IPS DF 6.9 (cell line): ENCODE measurements at places on chromosomes 3 and 15.

DNA sequence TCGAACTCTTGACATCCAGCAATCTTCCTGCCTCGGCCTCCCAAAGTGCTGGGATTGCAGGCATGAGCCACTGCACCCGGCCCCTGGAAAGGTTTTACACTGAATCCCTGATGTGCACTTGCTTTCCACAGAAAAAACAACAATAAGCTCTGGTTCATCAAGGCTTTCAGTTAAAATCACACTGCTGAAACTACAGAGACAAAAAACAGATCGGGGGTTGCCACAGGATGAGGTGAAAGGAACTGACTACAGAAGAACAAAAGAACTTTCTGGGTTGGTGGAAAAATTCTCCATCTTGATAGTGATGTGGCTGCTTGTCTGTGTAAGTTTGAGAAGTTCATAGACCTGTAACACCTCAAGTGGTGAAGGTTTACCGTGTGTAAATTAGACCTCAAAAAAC is 2.9 kb downstream of the RAB43 start:
- no peak for DNase-seq

GRCh38 chr3:106421909-106422308 is 553.1 kb upstream of the CBLB start:
- DNase-seq: no peak

DNA sequence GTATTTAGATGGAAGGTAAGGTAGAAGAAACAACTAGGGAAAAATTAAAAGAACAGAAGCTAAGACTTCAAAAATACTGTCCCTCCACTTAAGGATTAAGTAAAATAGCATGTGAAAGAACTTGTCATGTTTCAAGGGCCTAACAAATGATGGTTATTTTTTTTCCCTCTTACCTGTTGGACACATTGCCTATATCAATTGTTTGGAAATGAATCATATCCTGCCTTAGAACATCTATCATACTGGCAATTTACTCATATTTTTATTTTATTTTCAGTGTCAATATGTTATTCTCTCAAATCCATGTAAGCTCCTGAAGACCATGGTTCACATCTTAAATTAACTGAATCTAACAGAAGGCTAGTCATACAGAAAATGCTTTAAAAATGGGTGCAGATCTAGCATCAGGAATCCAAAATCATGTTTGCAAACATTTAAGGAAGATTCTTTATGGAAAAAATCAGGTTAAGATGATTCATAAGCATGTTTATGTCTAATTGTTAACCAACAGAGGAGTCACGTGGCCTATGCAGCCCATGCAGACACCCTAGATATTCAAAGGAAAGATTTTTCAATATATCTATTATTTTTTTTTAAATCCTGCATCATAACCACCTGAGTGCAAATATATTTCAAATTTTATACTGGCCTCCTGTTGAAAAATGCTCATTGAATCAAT is 135.8 kb upstream of the TRIM42 start:
- DNase-seq: no peak

GRCh38 chr15:43735416-43735815 is 10.8 kb upstream of the PDIA3 start:
- DNase-seq: no peak

DNA sequence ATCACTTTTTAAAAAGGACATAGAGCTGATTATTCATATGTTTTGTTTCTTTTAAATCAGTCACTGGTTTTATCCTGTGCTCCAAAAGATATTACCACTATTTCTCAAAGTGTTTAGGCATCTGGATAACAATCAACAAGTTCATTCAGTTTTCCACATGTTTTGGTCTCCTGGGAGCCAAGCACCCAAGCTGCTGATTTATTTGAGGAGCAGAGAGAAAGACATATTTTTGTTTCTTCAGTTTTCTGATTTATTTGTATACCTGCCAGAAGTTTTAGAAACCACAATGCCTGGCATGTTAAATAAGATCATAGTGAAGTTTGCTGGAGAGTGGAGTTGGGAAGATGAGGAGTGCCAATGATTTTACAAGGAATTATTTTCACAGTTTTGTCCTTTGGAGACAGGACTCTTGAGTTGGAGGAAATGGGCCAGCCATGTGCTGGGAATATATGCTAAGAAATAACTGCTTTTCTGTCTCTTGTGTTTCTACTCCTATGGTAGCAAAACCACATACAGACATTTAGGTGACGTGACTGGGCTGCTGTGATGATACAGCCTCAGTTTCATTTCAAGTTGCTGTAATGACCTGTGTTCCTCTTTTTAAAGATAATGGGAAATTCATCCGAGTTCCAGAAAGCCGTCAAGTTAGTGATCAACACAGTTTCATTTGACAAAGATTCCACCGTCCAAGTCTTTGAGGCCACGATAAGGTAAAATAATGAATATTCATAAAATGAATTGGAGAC is 11.7 kb downstream of the EDEM1 start:
- no peak for DNase-seq

DNA sequence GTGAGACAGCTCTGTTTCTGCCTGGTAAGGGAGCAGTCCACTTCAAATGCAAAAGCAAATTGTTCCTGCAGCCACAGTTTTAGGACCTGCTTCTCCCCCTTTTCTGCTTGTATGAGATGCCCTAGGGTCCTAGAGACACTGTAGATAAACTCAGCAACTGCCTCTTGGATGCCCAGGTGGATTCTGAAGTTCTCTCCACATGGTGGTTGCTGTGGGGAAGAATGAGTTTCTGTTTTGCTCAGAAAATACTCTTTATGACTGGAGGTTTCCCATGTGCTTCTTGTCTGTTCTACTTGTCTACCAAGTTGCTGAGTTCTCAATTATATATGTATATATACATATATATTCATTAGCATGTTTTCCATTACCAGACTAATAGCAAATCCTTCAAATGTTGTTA is 5.6 kb upstream of the ZNF80 start:
- DNase-seq: no peak

- no peak for DNase-seq
These were observed 257.5 kb downstream of the LRTM1 start for GRCh38 chr3:54670201-54671000.

- DNase-seq: no peak
These were observed 355.3 kb upstream of the DCBLD2 start for GRCh38 chr3:99256788-99257187.

GRCh38 chr3:43966126-43966525 is 275.4 kb downstream of the ABHD5 start:
- DNase-seq: no peak

DNA sequence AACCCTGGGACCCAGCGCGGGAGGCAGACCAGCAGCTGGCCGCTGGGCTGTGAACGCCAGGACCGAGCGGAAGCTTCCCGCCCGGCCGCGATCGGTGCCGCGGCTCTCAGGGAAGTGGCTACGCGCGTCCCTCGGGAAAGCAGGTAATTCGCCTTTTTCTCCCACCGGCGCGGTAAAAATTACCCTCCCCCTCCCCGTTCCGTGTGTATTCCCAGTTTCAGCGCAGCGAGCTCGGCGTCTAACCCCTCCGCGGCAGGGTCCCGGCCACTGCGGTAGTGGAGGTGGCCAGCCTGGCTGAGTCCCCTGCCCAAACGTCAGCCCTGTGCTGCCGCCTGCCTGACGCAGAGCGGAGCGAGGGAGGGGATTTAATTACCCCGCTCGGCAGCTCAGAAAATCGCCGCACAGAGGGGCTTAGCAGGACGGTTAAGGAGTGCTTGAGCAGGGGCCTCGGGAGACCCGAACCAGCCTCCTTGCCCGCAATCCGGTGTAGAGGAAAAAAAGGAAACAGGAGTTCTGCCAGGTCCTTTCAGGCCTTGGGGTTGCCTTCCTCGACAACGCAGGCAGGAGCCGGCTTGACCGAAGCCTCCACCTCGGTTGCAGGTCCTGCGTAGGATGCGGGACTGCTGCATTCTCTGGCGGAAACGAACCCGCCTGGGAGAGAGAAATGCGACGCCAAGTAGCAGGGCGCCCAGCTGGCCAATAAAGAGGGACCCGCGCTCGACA is 2.9 kb downstream of the GATA2 start:
- no peak for DNase-seq

DNA sequence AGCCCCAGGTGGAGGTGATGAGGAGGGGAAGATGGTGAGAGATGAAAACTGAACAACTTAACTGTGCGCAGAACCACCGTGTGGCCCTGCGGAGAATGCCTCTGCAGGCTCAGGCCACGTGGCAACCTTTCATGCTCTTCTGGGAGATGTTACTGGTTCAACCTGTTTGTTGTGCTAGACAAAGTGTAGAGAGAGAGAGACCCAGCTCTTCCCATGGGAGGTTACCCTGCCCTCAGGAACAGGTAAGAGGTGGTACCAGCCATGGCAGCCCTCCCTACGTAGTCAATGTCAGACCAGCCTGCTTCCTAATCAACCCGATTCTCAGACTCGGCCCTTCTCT is 37.0 kb upstream of the HACD2 start:
- DNase-seq: no peak

DNA sequence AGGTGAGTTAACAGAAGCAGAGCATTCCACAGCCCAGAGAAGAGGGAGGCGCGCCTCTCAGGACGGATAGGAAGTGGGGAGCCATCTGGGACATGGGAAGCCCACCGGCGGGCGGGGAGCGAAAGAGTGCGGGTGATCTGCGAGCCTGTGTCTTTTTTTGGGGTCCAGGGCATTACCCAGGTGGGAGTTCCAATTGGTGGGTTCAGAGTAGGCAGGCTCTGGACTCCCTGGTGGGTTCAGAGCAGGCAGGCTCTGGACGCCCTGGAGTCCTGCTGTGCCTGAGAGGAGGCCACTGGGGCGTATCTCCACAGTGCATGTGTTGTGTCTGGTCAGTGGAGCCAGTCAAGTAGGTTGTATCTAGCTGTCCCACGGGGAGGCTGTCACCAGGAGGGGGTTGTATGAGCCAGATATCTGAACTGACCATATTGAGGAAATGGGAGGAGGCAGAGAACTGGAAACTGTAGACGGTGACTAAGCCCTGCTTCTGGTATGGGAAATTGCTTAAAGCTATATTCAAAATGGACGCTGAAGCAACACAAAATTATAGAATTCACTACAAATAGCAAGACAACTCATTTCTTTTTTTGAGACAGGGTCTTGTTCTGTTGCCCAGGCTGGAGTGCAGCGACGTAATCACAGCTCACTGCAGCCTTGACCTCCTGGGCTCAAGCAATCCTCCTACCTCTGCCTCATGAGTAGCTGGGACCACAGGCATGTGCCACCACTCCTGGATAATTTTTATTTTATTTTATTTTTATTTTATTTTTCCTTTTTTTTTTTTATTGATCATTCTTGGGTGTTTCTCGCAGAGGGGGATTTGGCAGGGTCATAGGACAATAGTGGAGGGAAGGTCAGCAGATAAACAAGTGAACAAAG is 34.5 kb upstream of the CHST2 start:
- no peak for DNase-seq

GRCh38 chr3:131690800-131691199 is 188.0 kb upstream of the MRPL3 start:
- DNase-seq: no peak

DNA sequence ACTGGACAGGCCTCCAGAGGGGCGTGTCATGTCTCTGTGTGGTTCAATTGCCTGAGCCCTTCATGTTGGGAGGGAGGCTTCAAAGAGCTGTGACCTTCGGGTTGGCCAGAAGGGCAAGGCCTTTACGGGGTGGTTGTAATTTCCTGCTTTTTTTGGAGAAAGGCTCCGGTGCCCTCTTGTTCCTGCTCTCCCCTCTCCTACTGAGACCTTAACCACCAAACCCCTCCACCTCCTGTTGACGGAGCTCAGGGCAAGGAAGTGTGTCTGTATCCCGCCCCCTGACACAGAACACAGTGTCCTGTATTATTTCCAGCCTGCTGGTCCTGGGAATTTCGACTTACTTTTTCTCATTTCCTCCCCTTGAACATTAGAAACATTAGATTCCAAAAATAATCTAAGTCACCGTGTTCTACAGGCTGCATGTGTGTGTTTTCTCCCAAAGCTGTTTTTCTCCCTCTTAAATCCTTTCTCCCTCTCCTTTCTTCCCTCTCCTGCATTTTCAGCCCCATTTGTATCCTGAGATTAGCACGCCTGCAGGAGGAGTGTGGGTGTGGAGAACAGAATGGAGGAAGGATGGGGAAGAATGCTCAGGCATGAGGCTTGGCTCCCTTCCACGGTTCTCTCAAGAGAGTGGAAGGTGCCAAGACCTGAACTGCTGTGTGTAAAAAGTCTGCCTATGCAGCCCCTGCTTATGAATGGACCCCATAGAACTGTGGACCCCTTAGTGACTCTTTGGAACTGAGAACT is 285.4 kb upstream of the ROPN1 start:
- DNase-seq: no peak

- DNase-seq: no peak
These were observed 1.9 kb downstream of the CAMK2N2 start for GRCh38 chr3:184259396-184259877.
